ENCODE measurements at places on chromosomes 7 and 10. TPM values are rescaled to one million over a fixed set of nuclear protein-coding genes. Genes with fewer than 3 reads are reported as not detected.

Gene UNCX
- total RNA-seq = not detected

Gene PHKG1
- 1.2 TPM for total RNA-seq

Gene LBX1
- not detected for total RNA-seq

Gene GSAP
- 19.0 TPM for total RNA-seq

Gene TFR2
- total RNA-seq = not detected

Gene SCIN
- total RNA-seq = not detected

Gene KIAA1217
- total RNA-seq = 48.7 TPM

Gene HKDC1
- total RNA-seq = 0.68 TPM

Gene SERPINE1
- total RNA-seq = 56.7 TPM

Gene OR6B1
- total RNA-seq = not detected

Gene MSMB
- not detected for total RNA-seq

Gene CALHM3
- not detected for total RNA-seq

Gene WEE2
- total RNA-seq = not detected

Gene LRRC18
- not detected for total RNA-seq

Gene ECHDC3
- total RNA-seq = 21.7 TPM

Gene C10orf88
- 13.6 TPM for total RNA-seq

Gene RNLS
- total RNA-seq = not detected

Gene UNC5B
- total RNA-seq = 80.5 TPM

Gene GRM3
- not detected for total RNA-seq

Gene SAMD9L
- total RNA-seq = 3.9 TPM

Gene HOXA13
- total RNA-seq = not detected

Gene ANXA7
- total RNA-seq = 161 TPM

Gene FAM131B
- 0.25 TPM for total RNA-seq

Gene NYAP1
- total RNA-seq = not detected

Gene SORCS3
- total RNA-seq = not detected

Gene HTR7
- 15.3 TPM for total RNA-seq

Gene EIF5AL1
- 0.54 TPM for total RNA-seq

Gene LIMK1
- total RNA-seq = 23.4 TPM

Gene MPLKIP
- 31.3 TPM for total RNA-seq

Gene CDHR1
- not detected for total RNA-seq

Gene HABP2
- total RNA-seq = not detected

Gene PALD1
- 0.12 TPM for total RNA-seq

Gene LSM8
- 56.5 TPM for total RNA-seq

Gene ADAM12
- 3.1 TPM for total RNA-seq

Gene CALCR
- not detected for total RNA-seq

Gene TEX47
- not detected for total RNA-seq

Gene HHEX
- 0.19 TPM for total RNA-seq

Gene ANKRD1
- 0.65 TPM for total RNA-seq

Gene CDHR3
- total RNA-seq = 0.19 TPM

Gene ZNF804B
- total RNA-seq = not detected

Gene OR2A12
- not detected for total RNA-seq
